ENCODE measurements at places on chromosomes 1 and 21.

GRCh38 chr1:14011888-14012287, 311.9 kb downstream of the PRDM2 start:
- no peak for DNase-seq

DNA sequence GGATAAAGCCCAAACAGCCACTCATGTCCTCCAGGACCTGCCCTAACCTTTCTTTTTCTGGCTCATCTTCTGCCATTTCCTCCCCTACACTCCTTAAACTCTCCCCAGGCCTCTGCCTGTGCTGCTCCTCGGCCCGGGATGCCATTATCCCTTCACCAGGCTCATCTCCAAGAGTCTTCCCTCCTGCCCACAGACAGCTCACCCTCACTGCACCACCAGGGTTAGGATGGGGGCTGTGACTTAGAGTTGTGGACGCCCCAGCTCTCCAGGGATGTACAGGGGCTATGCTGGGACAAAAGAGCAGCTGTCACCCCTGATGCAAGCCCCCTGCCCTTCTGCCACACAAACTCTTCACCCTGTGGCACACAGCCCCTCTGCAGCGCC, 32.0 kb downstream of the TTC39A start:
- DNase-seq: no peak

- no peak for DNase-seq
Measured at GRCh38 chr1:155083865-155084721, 5.5 kb downstream of the EFNA3 start.

- DNase-seq: no peak
Measured at GRCh38 chr1:48603222-48603621, 131.2 kb upstream of the SPATA6 start.

DNA sequence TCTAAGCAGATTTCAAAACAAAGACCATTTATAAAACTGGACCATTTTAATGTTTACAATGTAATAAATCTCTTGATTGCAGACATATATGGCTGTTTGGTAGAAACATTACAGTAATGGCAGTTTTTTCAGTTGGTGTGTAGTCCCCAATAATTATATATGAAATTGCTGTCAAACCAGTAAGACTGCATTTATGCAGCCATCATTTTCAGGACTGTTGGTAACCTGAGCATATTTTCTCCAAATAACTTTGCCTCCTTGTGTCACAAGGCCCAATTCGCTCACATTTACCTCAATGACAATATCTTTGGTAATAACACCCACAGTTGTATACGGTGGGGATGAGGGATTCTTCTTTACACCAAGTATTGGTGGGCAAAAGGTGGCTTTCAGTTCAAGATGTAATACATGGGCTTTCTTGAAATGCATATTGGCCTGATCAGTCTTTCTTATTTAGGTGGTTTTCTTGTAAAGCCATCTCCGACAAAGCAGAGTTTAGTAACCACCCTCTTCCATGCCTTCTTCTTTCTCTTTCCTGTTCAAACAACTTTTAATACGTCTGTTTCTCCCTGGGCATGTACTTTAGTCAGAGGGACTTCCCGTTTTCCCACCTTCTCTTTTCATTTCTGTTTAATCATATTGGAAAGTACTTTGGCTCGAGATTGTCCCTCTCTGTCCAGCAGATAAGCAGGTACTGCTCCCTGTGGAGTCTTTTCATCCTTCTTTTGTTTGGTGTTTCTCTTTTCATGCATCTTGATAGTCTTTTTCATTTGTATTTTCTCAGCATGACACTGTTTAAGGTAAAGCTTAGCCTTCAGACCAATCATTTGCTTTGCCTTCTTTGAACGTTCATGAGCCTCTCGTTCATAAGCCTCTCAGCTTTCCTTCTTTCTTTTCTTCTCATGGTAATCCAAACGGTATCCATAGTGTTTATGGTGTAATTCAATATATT, 30.4 kb downstream of the ATP2B4 start:
- no peak for DNase-seq

DNA sequence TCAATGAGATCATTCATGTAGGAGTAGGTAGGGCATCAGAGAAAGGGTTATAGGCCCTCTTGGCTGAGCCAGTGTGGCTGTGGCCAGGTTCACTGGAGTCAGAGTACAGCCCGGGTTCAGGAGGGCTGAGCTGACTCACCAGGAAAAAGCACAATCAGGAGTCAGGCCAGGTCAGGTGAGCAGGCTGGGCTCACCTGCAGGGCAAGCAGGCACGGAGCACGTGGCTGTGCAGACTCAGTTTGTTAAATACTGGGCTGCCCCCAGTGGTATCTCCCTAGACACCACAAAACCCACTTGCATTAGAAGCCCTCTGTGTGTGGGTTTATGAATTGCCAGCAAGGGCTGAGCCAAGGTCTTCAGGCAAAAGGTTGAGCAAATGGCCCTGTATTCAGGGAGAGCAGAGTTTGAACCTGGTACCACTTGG, 122.1 kb upstream of the SERBP1 start:
- DNase-seq: no peak

DNA sequence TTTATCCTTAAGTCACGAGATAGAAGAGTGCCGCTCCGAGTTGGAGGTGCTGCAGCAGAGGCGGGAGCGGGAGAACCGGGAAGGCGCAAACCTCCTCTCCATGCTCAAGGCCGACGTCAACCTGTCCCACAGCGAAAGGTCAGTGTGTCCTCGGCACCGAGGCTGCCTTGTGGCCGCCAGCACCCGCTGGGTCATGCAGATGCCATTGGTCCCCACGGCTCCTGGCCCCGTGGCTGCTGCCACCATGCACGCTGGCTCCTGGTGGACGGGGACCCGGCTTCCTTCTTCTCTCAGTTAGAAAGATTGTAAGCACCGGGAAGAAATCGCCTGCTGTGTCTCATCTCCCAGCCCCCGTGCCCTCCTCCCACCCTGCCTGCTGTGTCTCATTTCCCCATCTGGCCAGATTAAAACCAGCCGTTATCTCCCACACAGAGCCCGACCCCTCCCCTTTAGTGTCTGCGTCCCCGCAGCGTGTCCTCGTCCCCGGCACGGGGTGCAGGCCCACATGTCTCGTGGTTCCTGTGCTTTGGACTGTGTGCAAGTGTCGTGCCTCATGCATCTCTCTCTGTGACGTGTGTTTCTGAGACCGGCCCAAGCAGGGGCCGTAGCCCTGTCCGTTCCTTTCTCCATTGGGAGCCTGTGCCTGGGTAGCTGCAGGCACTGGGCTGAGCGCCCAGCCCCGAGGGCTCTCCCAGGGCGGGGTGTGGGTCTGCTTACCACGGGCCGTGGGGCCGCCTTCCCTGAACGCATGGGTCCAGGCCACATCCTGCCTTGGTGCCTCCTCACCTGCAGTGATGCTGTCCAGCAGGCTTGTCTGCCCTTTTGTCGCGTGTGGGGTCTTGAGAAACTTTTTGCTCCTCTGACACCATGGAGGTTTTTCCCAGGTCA, 62.1 kb downstream of the PCNT start:
- DNase-seq: no peak

DNA sequence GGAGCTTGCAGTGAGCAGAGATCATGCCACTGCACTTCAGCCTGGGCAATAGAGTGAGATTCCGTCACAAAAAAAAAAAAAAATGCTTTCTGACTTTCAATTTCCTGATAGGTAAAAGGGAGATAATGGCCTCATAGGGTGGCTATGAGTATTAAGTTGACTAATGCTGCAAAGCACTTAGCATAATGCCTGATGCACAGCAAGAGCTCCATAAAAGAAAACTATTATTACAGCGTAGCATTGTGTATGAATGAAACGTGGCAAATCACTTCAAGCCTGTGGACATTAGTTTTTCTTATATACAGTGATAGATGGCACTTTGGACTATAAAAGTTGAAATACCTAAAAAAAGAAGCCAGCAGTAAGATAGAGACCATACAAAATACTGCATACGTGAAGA, 16.8 kb downstream of the FNDC7 start:
- DNase-seq: no peak

- peak; percentile 55 for DNase-seq
Measured at GRCh38 chr1:150626150-150626549, 3.3 kb downstream of the ENSA start.

GRCh38 chr1:226973898-226974543, 33.9 kb downstream of the COQ8A start:
- DNase-seq: no peak

- DNase-seq: no peak
Measured at GRCh38 chr1:102863704-102864103, 244.6 kb downstream of the COL11A1 start.

- no peak for DNase-seq
Measured at GRCh38 chr1:101043776-101044175, 18.2 kb upstream of the DPH5 start.

GRCh38 chr1:30615816-30616590, 107.4 kb downstream of the MATN1 start:
- no peak for DNase-seq

GRCh38 chr1:64961923-64962322, 4.4 kb downstream of the JAK1 start:
- no peak for DNase-seq

- peak; percentile 59 for DNase-seq
Measured at GRCh38 chr1:31771891-31772668, 7.9 kb upstream of the ADGRB2 start.

DNA sequence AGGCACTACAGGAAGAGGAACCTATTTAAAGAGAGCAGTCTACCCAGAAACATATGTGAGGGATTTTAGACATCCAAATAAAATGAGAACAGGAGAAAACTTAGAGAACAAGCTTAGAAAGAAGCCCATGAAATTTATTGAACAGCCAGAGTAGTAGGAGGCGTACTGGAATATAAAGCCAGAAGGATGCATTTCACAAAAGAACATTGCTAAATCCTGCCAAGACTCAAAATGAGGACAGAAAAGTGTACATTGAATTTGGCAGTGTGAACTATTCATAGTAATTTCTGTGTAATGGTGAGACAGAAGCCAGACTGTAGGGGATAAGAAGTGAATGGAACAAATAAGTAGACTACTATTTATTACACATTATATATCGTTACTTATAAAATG, 22.5 kb downstream of the CEPT1 start:
- DNase-seq: no peak

DNA sequence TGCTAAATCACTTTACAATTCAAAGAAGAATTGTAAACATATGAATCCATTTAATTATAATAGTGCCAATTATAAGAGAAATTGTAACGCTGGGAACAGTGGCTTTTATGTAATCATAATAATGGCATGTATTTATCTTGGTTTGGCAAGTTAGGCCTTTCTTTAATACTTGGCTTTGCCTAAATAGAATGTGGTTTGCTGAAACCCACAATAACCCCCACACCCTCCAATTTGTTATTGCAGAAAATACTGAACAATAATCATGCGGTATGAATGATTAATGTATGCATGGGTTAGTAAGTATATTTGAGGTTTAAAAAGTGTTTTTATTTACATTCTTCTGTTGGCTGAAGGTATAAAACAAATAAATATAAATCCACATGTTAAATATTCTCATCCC, 138.2 kb downstream of the NFIA start:
- DNase-seq: no peak

DNA sequence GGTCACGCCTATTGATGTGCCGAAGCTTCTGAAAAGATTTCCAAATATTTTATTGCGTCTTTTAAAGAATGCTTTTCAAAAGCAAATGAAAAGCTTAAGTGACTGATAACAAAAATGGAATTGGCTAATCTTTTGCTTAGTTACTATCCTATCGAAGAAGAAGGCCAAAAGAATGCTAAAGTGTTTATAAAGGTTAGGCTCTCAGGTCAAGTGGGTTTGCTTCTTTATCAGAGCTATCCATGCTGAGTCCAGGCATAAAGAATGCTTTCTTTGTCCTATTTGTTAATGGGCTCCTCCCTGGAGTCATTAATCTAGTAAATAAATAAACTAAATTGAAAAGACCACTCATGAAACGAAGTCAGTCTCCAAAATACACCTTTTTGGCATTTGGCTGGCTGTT, 133.4 kb upstream of the LYPLAL1 start:
- no peak for DNase-seq

DNA sequence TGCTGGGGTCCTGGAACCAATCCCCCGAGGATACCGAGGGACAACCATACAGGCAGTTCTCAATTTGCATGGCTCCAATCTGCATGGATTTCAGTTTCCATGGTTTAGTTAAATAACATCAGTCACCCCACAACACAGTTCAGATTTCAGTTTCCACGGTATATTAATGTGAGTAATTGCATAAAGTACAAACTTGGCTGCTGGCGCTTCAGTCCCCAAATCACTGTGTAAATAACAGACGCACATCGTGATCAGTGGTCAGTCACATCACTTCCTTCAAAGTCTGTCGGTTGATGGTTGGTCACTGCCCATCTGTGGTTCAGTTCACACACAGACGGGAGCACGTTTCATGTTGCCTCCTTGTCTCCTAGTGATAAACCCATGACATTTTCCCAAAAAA, 66.4 kb upstream of the LPGAT1 start:
- DNase-seq: no peak

- DNase-seq: no peak
Measured at GRCh38 chr1:53083636-53084588, 21.9 kb downstream of the PODN start.

DNA sequence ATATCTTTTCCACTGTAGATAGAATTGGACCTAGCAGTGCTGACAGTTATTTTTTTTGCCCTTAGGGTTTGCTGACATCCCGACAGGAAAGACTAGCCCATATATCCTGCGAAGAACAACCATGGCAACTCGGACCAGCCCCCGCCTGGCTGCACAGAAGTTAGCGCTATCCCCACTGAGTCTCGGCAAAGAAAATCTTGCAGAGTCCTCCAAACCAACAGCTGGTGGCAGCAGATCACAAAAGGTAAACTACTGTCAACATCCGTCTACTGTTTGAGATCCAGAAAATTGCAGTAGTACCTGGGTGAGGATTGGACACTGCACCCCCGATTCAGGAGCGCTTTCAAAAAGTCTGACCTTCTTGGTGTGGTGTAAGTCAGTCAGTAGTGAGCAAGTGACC, 55.8 kb downstream of the CENPF start:
- DNase-seq: no peak

DNA sequence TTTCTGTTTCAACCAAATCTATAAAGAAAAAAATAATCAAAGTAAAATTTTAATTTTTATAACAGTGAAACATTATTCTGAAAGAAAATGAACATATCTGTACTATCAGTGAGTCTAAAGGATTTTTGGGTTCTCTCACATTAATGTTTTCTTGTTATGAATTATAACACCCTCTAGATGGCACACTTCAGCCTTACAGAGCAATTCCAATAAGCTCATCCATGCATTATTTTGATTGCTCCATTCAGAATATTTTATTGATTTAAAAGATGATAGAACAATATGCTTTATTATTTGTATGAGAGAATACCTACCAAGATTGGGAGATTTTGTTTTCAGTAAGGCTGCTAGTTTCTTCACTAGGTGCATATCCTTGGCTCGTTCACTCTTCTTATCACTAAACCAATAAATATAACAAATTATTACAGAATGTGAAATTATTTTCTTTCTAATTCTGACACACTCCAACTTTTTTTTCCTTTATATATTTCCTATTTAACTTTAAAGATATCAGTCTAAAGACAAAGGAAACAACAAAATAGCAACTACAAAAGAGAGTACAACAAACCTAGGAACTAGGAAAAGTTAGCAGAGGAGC, 82.4 kb downstream of the RAB3GAP2 start:
- DNase-seq: no peak

- DNase-seq: no peak
Measured at GRCh38 chr1:44642255-44642654, 32.0 kb downstream of the TMEM53 start.

GRCh38 chr1:177200290-177200689, 29.5 kb downstream of the BRINP2 start:
- DNase-seq: no peak

GRCh38 chr1:169305948-169306347, 61.6 kb downstream of the NME7 start:
- DNase-seq: no peak

- DNase-seq: peak; percentile 66
Measured at GRCh38 chr1:23343221-23344110, 618 bp downstream of the HNRNPR start.

GRCh38 chr1:97920276-97920831, 480 bp downstream of the DPYD start:
- no peak for DNase-seq
